BJ (cell line): ENCODE measurements at places on chromosomes 13 and 19.

DNA sequence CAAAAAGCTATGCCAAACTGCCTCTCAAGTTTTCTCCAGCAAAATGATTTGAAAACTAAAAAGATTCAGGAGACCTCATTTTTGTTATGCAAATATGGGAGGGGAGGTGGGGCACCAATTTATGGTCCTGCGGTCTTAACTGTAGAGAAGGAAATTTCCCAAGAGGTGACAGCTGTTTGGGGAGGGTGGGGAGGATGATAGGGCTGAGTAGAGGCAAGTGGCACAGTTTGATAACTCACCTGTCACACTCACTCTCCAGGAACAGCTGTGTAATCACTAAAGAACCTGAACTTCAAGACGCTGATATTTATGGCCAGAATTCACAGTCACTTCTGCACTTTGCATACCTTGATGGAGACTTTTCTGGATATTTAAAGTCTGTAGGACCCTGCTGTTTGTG is 232.9 kb upstream of the STARD13 start:
- no peak for DNase-seq

DNA sequence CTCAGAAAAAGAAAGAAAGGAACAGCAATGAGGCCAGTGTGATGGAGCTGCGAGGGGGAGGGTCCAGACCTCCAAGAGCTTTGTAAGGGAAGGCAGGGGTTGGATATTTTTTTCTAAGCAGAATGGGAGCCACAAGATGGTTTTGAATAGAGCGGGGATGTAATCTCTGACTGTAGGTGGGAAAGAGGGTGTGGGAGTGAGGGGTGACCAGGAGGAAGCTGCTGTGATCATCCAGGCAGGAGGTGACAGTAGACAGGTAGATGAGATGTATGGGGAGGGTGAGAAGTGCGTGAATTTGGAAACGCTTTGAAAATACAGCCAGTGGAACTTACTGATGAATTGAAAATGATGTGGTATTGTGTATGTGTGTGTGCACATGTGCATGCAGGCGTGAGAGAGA is 7.4 kb downstream of the IFNL2 start:
- no peak for DNase-seq

DNA sequence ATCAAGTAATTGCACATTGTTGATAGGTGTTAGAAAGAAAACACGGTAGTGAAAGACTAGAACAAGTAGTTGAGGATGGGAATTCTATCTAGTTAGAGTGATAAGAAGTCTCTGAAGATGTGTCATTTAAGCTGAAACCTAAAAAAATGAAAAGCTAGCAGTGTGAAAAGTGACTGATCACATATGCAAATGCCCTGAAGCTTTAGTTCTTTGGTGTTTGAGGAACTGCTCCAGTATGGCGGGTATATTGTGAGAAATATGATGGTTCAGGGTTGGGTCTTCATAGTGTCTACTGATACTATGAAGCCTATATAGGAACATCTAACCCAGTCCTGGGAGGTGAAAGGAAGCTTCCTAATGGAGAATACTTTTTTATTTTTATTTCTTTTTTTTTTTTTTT is 45.0 kb downstream of the GPALPP1 start:
- no peak for DNase-seq

GRCh38 chr19:50628551-50628950 is 11.1 kb downstream of the SYT3 start:
- DNase-seq = no peak

DNA sequence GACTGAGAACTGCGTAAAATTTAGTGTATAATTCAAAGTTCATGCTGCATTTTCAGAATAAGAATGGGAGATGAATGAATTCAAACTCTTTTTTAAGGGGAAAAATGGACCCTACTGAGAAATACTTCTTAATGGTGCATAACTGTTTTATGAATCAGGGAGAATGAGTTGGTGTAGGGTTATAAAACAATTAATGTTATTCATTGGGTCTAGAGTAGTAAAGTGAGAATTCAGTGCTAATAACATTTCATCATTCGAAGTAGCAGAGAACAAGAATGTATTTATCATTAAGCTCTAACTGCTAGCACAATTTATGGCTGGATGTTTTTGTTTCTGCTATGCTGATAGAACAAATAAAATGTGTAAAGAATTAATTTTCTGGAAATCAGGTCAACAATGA is 310.2 kb downstream of the SLITRK5 start:
- DNase-seq = no peak

- no peak for DNase-seq
These were observed 15.2 kb upstream of the CHST8 start for GRCh38 chr19:33606556-33606955.

DNA sequence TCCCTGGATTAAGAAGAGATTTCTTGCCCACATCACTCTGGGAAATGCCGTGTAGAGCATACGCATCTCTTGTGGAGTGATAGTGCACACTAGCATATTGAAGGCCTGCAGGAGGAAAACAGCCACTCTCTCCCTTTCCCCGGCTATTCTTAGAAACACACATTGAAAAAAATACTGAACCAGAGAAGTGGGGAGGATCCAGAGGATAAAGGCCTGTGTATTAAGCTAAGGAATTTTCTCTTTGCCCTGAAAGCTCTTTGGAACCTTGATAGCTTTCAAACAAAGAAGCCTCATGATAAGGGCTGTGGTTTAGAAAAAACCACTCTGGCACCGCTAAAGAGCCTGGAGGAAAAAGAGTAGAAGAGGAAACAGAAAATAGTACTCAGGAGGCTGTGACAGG is 386.1 kb upstream of the NBEA start:
- DNase-seq = no peak

GRCh38 chr13:111903143-111903542 is 163.8 kb upstream of the SOX1 start:
- no peak for DNase-seq

DNA sequence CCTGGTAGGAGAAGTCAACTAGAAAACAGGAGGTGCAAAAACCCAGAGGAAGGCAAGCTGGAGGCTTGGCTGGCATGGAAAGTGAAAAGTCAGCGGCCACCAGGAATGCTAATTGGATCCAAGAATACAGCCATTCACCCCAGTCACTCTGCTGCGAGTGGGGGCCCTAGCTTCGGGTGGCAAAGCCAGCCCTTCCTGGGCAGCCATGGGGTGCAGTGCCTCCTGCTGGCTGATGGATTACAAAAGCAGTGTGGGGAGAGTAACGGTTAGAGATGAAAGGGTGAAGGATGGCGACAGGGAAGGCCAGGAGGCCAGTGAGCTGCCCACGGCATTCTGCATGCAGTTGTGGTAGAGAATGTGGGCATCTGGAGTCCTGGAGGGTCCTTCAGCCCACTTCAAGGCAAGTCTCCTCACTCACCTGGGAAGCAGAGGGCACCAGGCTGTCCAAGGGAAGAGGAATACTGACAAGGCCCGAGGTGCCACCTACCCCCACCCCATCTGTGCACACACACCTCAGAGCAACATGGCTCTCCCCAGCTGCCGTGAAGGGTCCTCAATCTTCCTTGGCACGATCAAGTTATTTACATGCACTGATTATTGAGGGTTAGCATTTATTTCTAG is 20.3 kb upstream of the EPHX3 start:
- DNase-seq = no peak

GRCh38 chr19:16897029-16897855 is 8.4 kb downstream of the F2RL3 start:
- DNase-seq = peak; percentile 70

- peak; percentile 9 for DNase-seq
These were observed 31.1 kb downstream of the RB1 start for GRCh38 chr13:48334534-48335127.

DNA sequence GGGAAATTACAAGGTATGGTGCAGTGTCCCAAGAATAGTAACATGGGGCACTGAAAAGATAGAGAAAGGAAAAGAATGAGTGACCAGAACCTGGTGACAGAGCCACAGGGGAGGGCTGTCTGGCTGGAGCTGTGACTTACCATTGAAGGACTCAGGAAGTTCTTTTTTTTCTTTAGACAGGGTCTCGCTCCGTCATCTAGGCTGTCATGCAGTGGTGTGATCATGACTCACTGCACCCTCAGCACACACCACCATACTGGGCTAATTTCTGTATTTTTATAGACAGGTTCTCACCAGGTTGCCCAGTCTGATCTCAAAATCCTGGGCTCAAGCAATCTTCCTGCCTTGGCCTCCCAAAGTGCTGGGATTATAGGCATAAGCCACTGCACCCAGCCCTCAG is 8.8 kb upstream of the CPB2 start:
- no peak for DNase-seq

GRCh38 chr13:72121466-72121865 is 254.5 kb upstream of the DACH1 start:
- DNase-seq = no peak

DNA sequence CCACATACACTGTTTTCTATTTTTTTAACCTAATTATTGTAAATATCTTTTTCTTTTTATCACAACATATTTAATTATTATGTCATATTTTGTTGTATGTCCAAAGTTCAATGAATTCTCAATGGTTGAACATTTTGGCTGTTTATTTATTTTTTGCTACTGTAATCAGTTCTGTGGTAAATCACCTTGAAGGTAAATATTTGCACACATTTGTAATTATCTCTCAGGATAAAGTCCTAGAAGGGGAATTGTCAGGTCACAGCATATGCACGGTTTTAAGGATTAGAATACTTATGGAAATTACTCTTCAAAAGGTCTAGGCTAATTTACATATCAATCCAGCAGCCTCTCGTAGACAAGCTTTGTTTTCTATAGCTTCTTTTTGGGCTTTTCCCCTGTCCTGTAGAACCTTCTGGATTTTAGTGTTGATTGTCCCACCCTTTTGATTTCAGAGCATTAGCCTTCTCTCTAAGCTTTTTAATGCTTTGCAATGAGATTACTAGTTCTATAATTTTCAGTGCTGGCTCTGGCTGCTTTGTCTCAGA is 362.6 kb downstream of the KCNRG start:
- DNase-seq = no peak

GRCh38 chr13:47134939-47135489 is 238.2 kb upstream of the HTR2A start:
- DNase-seq = no peak

GRCh38 chr19:51064534-51065220 is at the start of gene KLK13:
TSS of gene KLK13 (minus strand) at chr19:51065092. CDS start at chr19:51065067, 25 bp downstream.
- DNase-seq = no peak

DNA sequence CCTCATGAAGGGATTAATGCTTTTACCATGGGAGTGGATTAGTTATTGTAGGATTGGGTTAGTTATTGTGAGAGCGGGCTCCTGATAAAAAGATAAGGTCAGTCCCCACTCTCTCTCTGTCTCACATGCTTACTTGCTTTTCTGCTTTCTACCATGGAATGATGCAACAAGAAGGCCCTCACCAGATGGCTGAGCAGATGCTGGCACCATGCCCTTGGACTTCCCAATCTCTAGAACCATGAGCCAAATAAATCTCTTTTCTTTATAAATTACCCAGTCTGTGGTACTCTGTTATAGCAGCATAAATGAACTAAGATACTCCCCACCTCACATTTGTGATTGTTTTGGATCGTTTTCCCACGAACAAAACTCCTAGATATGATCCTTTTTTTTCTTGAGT is 353.8 kb downstream of the DNAJC15 start:
- DNase-seq = no peak

DNA sequence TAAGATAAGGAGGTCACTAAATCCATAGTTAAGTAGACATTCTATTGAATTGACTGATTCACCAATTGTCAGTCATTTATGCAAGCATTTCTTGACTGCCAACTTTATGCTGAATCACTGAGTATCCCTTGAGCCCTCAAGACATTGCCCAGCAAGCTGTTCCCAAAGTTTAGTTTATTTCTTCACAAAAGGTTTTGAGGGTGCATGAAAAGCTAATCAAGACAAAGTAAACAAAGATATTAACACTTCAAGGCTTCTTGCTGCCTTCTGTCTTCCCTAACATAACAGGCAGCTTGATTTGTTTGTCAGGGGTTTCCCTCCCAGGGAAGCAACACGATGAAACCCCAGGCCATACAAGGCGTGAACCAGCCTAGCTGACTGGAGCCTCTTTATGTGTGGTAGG is 374.4 kb downstream of the SPRY2 start:
- DNase-seq = no peak

GRCh38 chr13:22893777-22894176 is 287.0 kb upstream of the SGCG start:
- no peak for DNase-seq

DNA sequence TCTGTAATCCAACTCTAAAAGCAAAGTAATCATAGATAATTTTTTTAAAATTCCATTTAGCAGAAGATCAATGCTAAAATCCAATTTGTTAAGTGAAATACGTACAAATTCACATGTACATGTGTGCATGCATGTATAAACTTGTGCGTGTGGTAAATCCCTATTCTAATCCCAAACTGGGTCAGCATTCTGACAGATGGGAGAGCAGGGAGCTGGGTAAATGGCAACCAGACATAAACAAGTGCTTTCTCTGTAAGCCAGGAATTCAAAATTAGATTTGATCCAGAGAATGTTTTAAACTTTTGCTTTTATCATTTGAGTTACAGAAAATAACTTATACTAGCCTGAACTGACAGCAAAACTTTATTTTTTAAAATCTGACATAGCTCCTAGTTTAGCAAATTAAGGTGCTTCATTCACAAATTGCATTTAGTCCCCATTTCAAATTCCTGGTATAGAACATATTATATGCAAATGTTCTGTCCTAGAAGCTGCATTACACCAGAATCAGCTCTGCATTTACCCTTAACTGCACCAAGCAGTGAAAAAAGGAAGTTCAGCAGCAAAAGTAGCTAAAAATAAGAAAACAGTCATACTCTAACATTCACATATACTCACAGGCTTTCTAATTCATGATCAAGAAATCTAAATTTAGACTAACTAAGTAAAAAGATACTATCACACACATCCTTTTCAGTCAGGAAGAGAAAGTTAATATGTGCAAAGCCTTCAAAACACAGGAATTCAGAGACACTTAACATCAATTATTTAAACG is 32.6 kb downstream of the UBL3 start:
- no peak for DNase-seq

GRCh38 chr19:6185093-6185834 is 49.8 kb downstream of the ACSBG2 start:
- no peak for DNase-seq

DNA sequence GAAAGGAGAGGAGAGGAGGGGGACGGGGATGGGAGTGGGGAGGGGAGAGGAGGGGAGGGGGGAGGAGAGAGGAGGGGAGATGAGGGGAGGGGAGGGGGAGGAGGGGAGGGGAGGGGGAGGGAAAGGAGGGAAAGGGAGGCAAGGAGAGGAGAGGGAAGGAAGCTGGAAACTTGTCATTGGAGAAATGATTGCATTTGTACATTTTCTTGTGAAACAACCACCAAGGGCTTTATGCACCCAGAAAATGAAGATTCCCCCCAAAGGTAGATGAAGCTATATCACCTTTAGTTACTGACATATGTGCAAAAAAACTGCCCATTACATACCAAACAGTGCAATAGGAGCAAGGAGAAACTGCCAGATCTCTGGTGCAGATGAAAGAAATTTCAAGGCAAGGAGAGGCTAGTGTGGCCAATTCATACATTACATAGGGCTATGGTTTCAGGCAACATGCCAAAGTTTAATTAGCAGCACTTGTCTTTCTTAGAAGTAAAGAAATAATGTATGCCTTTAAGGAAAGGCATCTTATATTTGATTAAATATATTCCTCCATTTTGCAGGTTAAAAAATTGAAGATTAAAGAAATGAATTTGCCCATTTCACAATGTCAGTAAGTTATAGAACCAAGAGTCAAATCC is 49.5 kb upstream of the STK24 start:
- DNase-seq = no peak
